Mesenchymal stem cell (in vitro differentiated cells and primary cell): ENCODE measurements at places on chromosomes 1 and 21.

- DNase-seq: peak; percentile 9
These were observed at the start of gene DAB1 for GRCh38 chr1:57423656-57424211. Gene DAB1 (minus strand): TSS chr1:57424060. CDS start chr1:57291030, 133,030 bp downstream.

GRCh38 chr1:49408346-49408745, 615.4 kb downstream of the AGBL4 start:
- no peak for DNase-seq

GRCh38 chr1:37755951-37756560, 8.9 kb downstream of the EPHA10 start:
- DNase-seq: no peak

DNA sequence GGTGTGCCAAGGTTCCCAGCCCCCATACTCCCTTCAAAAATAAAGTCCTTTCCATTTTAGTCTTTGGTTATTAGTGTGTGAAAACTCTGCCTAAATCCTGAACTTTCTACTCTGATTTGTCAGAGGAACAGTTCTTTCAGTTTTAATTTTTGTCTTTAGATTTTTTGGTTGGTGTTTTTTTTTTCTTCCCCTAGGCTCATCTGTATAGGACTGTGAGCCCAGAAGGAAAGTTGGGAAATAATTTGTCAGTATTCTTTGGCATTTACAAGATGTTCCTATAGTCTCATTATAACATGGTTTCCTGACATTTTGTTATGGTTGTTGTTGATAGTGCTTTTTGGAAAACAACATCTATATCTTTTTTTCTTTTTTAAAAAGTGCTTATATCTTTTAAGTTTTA, 38.0 kb downstream of the LAMC1 start:
- peak; percentile 52 for DNase-seq

- peak; percentile 69 for DNase-seq
These were observed 126.7 kb upstream of the KIAA0040 start for GRCh38 chr1:175319112-175319911.

DNA sequence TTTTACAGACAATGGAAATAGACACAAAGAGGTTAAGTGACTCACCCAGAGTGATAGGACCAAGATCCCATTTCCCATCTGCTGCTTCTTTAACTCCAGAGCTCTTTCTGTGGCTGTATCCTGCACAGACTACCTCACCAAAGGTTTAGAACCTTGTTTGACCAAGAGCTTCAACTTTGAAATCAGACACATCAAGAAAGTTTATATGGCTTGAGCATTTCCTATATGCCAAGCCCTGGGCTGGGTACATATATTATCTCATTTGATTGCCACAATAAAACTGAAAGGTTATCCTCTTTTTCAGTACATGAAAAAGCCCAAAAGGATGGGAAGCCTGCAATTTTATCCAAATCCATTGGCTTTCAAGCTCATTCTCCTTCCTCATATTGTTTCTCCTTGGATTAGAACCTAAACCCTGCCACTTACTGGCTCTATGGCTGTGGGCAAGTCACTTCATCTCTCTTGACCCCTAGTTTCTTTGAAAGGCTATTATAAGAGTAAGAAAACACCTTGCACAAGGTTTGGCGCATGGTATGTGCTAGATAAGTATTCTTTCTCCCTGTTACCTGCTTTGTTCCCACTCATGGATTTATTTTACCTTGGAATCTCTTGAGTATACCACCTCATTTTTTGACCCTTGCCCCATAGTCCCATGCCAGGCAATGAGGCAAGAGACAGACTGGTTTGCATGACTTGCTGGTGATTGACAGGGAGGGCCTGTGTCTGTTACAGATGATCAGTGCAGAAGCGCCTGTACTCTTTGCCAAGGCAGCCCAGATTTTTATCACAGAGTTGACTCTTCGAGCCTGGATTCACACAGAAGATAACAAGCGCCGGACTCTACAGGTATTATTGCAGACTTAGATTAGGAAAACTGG, 34.5 kb upstream of the KCNQ4 start:
- DNase-seq: no peak

DNA sequence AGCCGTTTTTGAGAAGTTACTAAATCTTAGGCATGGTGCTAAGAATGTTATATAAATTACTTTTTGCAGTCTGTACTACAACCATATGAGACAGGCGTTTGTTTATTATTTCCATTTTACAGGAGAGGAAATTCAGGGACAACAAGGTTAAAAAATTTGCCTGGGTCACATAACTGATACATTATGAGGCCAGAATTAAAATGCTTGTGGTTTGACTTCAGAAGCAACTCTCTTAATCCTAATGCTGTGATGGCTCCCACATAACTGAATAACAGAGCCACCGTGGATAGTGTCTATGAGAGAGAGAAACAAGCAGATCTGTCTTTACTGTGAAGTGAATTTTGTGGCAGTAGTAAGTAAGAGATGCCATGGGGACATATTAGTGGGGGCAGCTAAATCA, 184.9 kb downstream of the NCAM2 start:
- no peak for DNase-seq

DNA sequence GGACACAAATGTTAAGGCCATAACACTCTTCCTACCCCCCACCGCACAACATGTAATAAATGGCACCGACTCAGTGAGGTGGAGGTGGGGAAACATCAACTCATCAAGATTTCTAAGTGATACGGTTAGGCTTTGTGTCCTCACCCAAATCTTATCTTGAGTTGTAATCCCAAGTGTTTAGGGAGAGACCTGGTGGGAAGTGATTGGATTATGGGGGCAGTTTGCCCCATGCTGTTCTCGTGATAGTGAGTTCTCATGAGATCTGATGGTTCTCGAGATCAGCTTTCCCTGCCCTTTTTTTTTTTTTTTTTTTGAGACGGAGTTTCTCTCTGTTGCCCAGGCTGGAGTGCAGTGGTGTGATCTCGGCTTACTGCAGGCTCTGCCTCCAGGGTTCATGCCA, 51.0 kb upstream of the ACTL8 start:
- DNase-seq: no peak

- no peak for DNase-seq
These were observed 11.4 kb upstream of the KIAA1614 start for GRCh38 chr1:180901076-180901990.
